NCI-H1048 (cell line): ENCODE measurements at places on chromosomes 1 and 21.

DNA sequence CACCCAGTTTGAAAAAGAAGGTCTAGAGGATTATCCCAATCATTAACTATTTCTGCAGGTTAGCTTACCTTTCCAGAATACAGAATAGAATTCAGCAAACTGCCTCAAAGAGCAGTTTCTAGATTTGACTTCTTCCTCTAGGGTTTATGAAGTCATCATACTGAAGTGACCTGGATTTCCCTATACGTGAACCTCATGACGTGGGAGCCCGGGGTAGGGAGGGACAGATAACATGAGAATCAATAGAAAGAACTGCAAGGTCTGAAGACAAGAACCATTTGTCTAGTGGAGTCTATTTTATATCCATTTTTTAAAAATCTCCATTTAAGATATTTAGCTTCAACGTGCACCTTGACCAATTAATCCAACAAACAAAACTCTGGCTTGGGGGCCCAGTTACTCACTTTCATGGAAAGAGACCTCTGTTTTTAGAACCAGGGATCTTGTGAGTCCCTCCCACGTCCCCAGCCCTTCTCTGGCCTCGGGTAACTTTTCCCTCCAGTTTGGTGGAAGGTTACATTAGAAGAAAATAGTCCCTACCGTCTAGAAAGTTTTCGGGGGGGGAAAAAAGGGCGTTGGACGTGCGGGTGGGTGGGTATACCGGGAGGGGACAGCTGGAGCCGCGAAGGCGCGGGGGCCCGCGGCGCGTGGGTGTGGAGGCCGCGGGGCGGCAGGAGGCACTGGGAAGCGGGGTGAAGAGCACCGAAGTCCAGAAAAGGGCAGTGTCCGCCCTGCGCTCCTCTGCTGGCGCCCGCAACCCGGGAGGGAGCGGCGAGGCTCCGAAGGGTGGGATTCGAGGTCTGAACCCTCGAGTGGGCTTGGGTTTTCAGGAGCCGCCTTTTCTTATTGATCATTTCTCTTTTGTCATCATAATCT, 13.8 kb upstream of the POGZ start:
- no peak for DNase-seq

DNA sequence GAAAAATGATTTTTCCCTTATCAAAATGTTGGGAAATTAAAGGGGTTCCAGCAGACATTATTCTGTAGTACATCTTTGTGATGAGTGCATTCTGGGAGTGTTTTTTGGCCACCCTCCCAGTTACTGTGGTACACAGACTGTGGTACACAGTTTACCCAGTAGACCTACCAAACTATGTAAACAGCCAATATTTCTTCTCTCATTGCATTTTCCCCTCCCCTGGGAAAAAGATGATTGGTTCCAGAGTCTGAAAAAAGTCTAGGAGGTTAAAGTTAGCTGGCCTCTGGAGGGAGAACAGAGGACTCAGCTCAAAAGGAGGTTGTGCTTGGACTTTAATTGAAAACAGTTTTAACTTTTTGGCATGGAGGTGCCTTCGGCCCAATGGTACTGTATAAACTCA, 42.5 kb downstream of the PGM1 start:
- no peak for DNase-seq

GRCh38 chr1:179295164-179295755, 1.7 kb downstream of the SOAT1 start:
- no peak for DNase-seq

GRCh38 chr1:197388801-197389200, 120.7 kb downstream of the CRB1 start:
- no peak for DNase-seq

DNA sequence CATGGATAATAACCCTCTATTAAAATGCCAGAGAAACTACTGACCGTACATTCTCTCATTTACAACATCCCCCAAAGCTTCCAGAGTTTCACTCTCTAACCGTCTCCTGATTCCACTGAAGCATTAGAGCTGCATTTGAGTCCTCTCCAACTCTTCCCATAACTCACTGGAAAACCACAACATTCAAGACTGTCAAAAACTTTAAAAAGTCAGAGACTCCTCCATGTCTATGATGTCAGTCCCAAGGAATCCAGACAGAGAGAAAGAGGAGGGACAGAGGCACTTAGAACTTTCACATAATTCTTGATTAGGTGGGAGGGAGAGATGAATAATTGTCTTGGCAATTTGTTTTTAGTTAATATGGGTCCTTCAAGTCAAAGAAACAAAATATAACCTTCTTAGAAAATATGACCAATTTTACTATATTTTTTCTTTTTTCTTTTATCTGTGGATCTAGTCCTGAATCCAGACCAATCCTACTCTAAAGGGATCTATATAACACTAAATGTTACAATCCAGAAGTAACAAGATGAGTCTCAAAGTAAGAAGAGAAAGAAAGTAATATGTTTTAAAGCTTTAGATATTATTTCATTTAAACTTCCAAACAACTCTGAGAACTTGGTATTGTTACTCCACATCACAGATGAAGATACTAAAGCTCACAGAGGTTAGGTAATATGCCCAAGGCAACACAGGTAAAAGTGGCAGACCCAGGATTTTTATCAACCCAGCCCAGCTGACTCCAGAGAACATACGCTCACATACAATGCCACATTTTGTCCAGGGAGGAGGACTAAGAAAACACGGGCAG, 23.8 kb downstream of the OTUD7B start:
- DNase-seq = no peak

DNA sequence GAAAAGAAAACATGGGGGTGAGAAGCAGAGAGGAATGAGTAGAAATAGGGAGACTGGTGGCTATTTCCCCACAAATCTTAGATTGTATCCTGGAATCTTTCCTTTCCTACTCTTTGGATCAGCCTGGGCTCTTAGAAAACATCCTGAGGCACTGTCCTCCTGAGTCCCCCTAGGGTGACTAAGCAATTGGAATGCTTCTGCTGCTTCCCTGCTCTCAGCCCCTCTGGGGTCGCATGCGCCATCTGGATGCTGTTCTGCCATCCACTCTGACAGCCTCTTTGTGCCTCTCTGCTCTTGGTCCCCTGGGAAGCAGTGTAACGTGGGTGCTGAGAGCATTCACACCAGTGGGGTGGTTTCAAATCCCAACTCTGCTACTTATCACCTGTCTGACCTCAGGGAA, 443.0 kb downstream of the SIPA1L2 start:
- no peak for DNase-seq

DNA sequence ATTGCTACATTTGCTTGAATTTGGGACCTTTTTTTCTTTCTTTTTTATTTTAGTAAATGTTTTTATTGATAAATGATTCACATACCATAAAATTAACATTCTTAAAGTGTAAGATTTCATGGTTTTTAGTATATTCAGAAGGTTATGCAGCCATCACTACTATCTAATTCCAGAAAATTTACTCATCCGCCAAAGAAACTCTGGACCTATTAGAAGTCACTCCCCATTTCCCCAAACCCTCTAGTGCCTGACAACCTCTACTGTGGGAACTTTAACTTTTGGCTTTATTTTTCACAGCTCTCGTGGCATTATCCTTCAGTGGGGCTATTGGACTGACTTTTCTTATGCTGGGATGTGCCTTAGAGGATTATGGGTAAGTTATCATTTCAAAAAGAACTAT, 4.5 kb downstream of the LEPR start:
- DNase-seq = no peak

- no peak for DNase-seq
These were observed 27.8 kb downstream of the TMEM53 start for GRCh38 chr1:44646261-44647110.

- no peak for DNase-seq
These were observed 4.2 kb downstream of the CELA2A start for GRCh38 chr1:15460708-15461095.

- DNase-seq = no peak
These were observed 62.1 kb downstream of the ST3GAL3 start for GRCh38 chr1:43769350-43769908.

GRCh38 chr1:160781186-160781766, 14.7 kb upstream of the LY9 start:
- DNase-seq = peak; percentile 73

GRCh38 chr1:51344602-51345299, 14.4 kb upstream of the TTC39A start:
- no peak for DNase-seq

DNA sequence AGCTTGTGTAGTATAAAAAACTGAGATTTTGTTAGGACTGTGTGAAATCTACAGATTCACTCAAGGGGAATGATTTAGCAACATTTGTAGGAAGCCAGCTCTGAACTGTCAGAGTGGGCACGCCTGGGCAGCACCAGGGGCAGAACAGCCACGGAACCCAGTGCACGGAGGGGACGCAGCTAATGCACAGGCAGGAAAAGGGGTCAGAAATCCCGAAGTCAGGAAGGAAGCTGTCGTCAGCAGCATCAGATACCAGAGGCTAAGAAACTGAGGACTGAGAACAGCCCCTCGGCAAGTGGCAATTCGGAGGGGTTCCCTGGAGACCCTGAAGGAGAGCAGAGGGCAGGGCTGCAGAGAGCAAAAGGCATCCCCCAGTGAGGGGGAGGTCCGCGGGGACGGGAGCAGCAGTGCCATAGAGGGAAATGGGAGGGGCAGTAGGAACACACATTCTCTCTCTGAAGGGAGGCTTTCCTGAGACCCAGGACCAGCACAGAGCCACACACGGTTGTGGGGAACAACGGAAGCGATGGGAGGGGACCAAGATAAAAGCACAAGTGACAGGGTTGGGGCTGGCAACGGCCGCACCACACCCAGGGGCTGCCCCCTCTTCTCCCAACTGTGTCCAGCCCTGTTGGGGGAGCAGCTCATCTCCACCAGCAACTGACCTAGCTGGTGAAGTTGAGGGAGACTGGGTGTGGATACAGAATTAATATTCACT, 12.7 kb downstream of the UBE2J2 start:
- no peak for DNase-seq

DNA sequence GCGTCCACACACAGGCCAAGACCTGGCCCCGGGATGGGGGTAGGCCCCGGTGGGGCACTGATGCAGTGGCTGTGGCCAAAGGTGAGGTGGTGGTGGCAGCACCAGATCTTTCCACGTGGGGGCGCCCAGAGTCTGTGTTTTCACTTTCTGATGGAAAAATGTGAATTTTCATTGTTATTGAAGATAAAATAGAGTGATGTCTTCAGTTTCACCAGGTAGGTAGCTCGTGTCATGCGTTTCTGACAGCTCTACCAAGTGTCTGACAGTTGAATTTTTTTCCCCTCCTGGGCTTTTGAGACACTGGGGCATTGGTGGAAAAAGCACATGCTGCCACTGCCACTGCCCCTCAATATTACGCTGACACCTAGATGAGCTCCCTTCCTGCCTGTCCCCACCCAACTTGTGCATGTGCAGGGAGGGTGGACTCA, 40.0 kb upstream of the MAGOH start:
- no peak for DNase-seq

DNA sequence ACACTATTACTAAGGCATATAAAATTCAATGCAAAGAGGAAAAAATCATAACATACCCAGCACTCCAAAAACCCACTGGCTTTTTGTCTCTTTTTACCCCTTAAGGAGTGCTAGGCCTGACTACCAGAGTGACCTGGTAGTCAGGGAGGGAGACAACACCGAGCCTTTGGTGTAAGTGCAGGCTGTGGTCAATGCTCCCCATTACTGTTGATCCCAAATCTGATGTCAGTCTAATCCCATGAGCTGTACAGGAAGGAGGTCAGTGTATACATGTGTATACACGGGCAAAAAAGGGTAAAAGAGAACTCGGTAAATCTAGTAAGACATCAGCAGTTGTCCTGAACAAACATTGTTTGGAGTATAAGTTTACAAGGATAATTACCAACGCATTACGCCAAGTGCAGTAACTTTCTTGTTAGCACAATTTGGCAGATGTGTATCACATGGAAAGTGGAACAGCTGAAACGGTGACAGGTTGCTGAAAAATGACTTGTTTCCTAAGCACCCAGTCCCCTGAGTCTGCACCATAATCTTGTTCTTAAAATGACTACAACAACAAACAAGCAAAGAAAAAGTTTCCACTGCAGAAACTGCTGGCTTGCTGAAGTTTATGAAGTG, 217.9 kb downstream of the KCNH1 start:
- DNase-seq = no peak

DNA sequence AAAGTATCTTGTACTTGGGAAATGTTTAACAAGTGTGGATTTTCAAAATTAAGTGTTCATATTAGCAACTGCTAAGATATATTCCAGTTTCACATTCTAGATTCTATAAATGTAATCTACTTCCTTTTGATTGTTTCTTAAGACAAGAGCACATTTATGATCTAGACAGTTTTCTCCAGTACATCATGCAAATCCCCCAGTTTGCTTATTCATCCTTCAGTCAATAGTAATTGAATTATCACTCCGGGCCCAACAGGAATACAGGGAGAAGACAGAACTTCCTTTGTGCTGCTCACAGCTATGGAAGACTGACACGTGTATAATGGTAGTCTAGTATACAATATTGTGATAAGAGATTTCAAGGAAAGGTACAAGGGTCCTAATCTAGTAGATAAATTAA, 14.5 kb downstream of the PLA2G4A start:
- peak; percentile 76 for DNase-seq

GRCh38 chr21:26140164-26140579, 30.4 kb downstream of the APP start:
- DNase-seq = no peak

DNA sequence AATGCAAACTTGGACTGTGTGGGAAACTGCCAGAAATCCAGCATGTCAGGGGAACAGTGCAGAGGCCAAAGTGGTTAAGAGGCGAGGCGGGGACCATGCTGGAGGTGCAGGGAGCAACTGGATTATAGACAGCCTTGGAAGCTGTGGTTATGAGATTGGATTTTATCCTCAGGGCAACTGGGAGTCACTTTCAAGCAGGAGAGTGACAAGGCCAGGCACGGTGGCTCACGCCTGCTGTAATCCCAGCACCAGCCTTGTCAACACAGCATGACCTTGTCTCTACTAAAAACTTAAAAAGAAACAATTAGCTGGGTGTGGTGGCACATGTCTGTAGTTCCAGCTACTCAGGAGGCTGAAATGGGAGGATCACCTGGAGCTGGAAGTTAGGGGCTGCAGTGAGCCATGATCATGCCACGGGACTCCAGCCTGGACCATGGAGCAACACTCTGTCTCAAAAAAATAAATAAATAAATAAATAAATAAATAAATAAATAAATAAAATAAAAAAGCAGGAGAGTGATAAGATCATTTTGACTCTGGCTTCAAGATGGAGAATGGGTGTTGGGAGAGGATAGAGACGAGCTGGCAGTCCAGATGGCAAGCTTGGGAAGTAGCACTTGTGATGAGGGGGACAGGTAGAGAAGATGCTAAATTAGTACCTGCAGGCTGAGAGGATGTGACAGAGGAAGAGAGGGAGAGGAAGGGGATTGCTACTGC, 3.5 kb downstream of the HAPLN2 start:
- DNase-seq = no peak

GRCh38 chr1:242017580-242018233, 18.8 kb upstream of the MAP1LC3C start:
- DNase-seq = peak; percentile 73

GRCh38 chr1:8800416-8800815, 17.0 kb downstream of the RERE start:
- no peak for DNase-seq
